ENCODE measurements at places on chromosomes 6 and 20. TPM values are rescaled to one million over a fixed set of nuclear protein-coding genes. Genes with fewer than 3 reads are reported as not detected.

The LRRC1 gene
- 16.3 TPM for total RNA-seq

The COL10A1 gene
- not detected for total RNA-seq

GRCh38 chr6:30348957-30349356 is 4.0 kb downstream of the RPP21 start:
- no peak for DNase-seq

DNA sequence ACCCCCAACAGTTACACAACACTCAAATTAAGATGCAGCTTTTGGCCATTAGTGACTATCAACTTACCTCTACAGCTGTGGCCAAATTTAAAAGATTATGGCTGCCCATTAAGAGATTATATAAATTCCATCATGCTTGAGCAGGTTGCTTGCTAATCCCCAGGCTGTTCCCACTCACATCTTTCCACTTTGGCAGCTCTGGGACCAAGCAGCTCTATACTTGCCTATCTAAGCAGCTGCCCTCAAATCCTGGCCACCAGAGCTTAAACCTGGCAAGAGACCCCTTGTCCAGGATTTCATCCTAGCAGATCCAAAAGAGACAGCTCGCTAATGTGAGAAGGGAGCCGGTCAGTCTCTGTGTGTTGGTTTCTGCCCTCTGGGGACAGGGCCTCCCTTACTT is 127.9 kb downstream of the SLC23A2 start:
- no peak for DNase-seq

DNA sequence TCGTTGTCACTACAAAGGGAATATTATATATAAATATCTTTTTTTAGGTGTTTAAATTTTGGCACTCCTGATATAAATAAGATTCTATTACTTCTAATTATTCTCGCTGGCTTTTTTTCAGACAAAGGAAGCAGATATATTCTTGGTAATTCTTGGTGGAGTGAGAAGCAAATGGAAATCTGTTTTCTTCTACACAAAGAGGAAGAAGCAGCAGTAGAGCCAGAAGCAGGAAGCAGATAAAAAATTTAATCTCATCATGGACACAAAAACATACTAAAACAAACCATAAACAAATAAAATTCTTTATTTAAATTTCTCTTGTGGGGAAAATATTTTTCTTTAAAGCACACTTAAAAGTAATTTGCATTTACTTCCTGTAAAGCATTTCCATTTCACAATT is 3.7 kb upstream of the KIAA0319 start:
- DNase-seq: no peak

DNA sequence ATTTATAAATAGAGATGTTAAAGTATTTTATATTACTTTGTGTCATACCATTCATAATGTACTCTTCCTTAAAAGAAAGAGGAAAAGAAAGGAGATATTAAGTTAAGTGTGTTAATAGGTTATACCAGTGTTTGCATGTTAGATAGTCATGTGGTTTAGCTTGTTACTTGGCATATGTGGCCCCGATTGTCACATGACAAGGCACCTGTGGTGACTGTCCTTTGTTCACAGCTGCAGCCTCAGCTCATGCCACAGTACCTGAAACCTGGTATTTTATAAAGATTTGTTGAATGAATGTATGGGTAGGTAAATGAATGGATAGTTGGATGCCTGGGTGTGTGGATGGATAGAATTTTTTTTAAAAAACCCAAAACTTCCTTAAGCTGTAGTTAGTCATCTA is 306.1 kb upstream of the FLRT3 start:
- DNase-seq: no peak

GRCh38 chr6:34243131-34243771 is 5.6 kb downstream of the SMIM29 start:
- DNase-seq: peak; percentile 60

DNA sequence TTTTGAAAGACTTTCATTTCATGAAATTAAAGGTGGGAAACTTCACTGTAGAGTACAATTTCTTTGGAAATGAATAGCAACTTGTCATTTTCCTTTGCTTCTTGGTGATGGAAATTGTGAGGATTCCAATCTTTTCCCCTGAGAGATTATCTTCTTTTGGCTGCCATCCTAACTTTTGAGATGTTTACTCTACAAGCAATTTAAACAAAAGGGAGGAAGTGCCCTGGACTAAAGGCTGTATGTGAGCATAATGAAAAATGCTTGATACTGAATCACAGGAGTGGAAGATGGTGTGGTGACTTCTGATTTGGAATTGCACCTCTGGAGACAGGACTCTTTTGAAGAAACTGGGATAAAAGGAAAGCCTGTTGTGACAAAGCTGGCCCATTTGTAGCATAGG is 43.1 kb upstream of the JAG1 start:
- DNase-seq: no peak

All from ascending aorta (tissue), 2 donors.